Erythroblast (primary cell): ENCODE measurements at places on chromosomes 4 and X.

GRCh38 chr4:68267433-68267944, 22.0 kb upstream of the TMPRSS11B start:
- no peak for DNase-seq

DNA sequence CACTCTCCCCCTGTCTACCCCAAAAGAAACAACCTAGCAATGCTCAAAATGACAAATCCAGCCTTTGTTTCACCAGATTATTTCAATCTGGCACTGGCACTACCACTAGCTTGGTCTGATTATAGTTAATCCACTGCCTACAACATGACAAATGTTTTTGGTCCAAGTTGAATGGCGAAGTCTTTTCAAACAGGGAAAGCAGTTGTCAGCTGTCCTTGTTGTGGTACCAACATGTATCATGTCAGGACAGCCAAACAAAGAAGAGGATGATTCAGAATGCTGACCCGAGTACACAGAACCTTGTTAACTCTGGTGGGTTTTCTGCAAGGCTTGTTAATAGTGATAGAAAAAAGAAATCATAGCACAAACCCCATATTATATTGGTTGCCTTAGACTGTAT, 160.8 kb upstream of the ANK2 start:
- no peak for DNase-seq

- no peak for DNase-seq
These were observed 63.9 kb upstream of the TRIM2 start for GRCh38 chr4:153140294-153140693.

GRCh38 chr4:145679991-145680455, at the start of gene C4orf51:
C4orf51 (plus strand) TSS chr4:145680146; CDS start chr4:145680204, 58 bp downstream.
- DNase-seq = no peak

DNA sequence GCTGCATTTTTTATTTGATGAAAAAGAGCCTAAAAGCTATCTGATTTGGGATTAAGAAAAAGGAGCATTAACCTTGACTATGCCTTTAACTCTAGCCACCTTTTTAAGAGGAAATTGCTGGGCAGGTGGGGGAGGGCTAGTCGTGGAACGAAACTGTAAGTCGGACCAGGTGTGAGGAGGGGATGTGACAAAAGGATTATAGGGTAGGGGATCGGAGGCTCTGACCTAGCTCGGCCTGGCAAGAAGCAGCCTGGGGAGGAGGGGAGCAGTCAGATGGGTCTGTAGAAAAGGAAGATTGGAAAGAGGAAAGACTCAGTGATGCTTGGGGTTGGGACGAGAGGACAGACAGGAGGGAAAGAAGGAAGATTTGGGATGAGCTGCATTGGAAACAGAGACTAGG, 21.1 kb upstream of the SPCS3 start:
- DNase-seq = no peak

- DNase-seq = peak; percentile 17
These were observed 29.4 kb downstream of the ELF4 start for GRCh38 chrX:130080791-130081367.
